Fibroblast of skin of back (primary cell): ENCODE measurements at places on chromosomes 16 and 17.
A peak's percentile ranks its signal among the peaks of the same experiment; 100 is the strongest.

- DNase-seq, result peak; percentile 22
Observed at GRCh38 chr17:30477774-30478115, 537 bp downstream of the GOSR1 start.

DNA sequence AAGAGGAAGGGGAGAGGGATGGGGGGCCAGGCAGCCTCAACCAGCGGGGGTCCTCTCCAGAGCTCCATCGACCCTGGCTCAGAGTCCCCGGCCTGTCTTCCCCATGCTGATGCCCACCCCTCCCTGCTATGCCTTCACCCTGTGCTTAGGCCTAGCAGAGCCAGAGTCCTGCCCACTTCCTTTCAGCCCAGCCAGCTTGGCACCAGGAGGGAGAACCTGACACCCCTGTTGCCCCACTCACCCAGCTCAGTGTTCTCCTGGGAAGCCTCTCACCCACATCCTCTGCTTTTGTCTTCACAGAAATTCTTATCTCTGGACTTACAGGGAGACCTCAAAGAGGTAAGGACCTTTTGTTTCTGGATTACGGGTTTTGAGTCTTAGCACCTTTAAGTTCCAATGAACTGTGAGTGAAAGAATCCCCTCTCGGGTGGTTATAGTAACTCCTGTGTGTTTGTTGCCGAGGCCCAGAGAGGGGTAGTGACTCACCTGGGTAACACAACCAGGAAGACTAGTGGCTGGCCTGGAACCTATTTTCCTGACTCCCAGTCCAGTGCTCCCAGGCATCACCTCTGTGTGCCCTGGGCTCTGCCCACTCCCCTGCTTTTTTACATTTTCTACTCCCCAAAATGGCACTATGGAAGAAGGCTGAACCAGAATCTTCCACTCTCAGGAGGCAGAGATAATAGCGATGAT lies 53.3 kb downstream of the CES1 start:
- no peak for DNase-seq

GRCh38 chr17:44502598-44503146 lies 534 bp downstream of the GPATCH8 start:
- no peak for DNase-seq

DNA sequence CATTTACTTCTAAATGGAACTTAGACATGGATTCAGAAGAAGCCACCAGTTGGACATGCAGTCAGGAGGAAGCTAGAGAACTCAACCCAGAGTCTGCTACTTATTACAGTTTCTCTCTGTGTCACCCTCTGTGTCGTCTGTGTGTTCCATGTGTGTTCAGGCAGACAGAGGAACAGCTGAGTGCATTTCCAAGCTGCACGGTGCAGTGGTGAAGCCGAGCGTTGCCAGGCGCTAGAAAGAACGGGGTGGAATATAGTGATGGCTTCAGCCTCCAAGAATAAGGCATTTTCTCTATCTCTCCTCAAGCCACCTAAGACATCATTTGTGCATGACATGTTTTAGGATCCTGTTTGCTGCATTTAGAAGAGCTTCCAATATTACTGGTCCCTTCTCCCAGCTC lies 101.1 kb upstream of the CCL2 start:
- no peak for DNase-seq

- no peak for DNase-seq
Observed at GRCh38 chr17:13129356-13129755, 111.5 kb upstream of the ELAC2 start.

- peak; percentile 21 for DNase-seq
Observed at GRCh38 chr16:58306327-58306726, 11.5 kb upstream of the PRSS54 start.

GRCh38 chr17:80769516-80769915 lies 222.1 kb upstream of the CHMP6 start:
- no peak for DNase-seq

DNA sequence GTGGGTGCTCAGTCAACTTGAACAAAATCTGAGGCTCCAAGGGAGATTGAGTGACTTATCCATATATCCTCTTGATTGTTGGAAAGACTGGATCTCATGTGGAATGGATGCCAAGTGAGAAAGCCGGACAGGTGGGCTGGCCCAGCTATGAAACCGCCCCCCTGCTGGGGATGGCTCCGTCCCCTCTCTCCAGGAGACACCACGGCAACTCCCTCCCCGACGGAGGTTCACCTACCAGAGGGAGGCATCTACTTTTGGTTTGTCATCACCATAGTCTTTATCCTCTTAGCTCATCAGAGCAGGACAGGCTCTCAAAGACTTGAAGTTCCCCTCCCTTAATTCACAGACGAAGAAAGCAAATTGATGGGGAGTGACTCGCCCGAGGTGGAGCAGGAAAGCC lies 1.8 kb upstream of the ALG1 start:
- no peak for DNase-seq

DNA sequence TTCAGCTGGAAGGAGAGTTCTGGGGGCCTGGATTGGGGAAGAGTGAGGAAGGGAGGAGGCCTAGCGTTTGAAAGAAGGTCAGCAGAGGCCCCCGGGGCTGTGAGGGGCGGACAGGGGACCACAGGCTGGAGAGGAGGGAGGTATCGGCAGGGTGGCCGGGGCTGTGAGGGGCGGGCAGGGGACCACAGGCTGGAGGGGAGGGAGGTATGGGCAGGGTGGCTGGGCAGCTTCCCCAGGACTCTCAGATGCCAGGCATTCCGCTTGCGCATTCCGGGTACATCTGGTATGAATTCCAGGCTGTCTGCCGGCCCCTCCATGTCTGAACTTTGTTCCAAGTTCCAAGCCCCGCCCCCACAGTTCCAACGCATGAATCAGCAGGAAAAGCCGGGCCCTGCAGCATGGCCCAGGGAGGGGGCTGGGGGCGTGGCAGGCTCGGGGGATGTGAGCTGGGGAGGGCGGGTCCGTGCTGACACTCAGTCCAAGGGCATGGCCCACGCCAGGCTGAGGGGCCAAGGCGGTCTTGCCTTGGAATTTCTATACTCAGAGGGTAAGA lies 4.3 kb upstream of the TLCD2 start:
- peak; percentile 99 for DNase-seq

GRCh38 chr17:36104701-36105181 lies 1.1 kb downstream of the CCL4 start:
- DNase-seq, result no peak

GRCh38 chr17:68431661-68432071 lies 25.6 kb downstream of the WIPI1 start:
- peak; percentile 6 for DNase-seq

DNA sequence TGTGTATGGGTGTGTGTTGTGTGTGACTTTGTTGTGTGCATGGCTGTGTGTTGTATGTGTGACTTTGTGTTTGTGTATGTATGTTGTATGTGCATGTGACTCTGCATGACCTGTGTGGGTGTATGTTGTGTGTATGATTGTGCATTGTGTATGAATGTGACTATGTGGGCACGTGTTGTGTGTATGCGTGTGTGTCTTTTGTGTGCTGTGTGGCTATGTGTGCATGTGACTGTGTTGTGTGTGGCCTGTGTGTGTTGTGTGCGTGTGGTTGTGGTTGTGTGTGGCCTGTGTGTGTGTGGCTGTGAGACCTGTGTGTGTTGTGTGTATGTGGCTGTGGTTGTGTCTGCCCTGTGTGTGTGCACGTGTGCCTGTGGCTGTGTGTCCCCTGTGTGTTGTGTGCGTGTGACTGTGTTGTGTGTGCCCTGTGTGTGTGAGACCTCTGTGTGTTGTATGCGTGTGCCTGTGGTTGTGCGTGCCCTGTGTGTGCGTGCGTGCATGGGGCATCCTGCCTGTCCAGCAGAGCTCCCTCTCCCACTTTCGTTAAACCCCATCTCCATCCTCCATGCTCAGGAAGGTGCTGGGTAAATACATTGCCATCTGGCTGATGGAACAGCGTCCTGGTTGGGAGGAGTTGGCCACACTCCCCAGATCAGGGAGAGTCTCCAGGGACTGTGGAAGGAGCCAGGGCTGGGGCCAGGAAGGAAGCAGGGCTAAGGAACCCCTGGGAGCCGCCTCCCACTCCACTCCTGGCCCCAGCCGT lies 90.1 kb upstream of the GSE1 start:
- peak; percentile 82 for DNase-seq

DNA sequence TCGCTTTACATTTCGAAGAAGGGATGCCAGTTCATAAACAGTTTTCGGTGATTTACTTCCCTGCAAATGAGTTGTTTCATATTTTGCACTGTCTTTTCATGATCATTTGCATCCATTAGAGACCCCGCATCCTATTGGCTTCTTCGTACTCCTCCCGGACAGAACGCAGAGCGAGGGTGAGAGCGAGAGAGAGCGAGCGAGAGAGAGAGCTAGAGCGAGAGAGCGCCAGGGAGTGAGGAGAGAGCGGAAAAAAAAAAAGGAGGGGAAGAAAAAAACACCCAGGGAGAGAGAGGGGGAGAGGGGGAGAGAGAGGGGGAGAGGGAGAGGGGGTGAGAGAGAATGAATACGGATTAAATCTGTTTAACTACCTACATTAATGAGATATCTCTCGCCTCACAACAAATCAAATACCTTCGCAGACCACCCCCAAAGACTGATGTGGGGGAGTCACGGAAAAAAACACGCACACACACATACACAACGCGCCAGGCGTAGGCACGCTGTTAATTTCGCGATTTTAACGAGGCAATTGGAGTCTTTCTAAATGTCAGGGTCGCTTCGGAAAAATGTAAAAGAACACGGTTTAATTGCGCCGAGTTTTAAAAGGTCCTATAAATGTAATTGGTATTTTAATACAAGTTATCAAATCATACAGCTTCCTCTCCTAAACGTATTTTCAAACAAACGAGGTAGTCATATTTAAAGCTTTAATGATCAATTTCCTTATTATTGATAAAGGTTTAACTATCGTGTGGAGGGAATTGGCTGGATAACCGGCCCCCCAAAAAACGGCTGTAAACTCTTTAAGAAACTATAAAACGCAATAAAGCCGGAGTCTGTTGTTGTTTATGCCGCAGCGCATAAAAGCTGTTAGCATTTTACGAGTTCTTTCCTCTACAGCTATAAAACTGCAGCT lies at the start of gene HOXB8:
TSS of gene HOXB8 (minus strand) at position 246 of the 916 bp plus-strand sequence. CDS start 588 bp downstream, outside the sequence.
- DNase-seq, result no peak
